ENCODE measurements at places on chromosomes 3 and 15.

DNA sequence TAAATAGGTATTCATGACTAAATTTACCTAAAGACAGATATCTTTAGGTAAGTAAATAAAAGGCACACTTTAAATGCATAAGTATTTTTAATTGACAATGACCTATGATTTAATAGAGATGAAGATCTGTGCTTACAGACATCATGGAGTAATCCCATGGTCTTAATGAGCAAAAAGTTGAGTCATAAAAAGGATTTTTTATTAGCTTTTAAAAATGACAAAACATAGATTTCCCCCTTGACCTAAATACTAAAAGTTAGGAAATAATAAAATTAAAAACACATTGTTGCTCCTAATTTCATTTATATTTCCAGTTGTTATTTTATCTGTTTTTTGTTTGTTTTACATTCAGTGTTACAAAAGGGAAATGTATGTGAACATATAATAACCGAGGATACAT, 1005.7 kb downstream of the ROBO1 start:
- no peak for DNase-seq

DNA sequence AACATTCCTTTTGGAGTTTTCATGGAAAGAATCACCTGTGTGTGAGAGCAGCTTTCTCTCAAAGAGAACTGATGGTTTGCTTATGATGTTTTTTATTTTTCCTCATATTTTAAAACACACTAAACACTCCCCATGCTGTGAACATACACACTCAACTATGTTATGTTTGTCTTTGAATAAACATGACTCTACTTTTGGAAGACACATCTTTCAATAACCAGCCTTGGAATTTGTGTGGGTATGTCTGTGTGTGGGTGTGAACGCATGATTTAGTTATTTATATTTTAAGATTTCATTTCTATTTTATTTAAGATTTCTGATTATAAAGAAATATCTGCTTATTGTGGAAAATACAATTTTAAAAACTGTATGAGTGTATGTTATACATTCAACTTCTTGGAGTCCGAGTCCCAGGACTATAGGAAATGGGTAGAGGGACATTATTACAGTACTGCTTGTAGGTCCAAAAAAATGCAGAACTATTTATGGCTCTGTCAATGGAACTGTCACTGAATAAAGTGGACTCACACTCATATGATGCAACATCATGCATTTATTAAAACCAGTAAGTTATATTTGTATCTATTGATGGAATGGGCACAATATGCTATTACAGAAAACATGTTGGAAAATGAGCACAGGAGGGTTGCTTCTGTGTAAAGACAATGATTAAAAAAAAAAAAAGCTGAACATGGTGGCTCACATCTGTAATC, 43.5 kb downstream of the PDZRN3 start:
- no peak for DNase-seq

DNA sequence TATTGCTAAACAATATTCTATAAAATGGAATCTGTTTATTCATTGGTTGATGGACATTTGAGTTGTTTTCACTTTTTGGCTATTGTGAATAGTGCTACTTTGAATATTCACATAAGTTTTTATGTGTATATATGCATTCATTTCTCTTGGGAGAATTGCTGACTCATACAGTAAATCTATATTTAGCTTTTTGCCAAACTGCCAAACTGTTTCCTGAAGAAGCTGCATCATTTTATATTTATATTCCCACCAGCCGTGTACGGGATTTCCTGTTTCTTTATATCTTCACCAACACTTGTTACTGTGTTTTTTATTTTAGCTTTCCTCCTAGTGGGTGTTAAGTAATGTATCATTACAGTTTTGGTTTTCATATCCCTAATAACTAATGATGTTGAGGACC, 12.5 kb upstream of the TCAIM start:
- DNase-seq, result no peak

GRCh38 chr3:194225988-194226663, 90.2 kb downstream of the HES1 start:
- DNase-seq, result no peak

GRCh38 chr3:34360713-34361112, 562.3 kb downstream of the PDCD6IP start:
- no peak for DNase-seq
